ENCODE measurements at places on chromosomes 5 and 9.

GRCh38 chr5:135223891-135224625 lies 175.0 kb downstream of the MACROH2A1 start:
- no peak for DNase-seq

DNA sequence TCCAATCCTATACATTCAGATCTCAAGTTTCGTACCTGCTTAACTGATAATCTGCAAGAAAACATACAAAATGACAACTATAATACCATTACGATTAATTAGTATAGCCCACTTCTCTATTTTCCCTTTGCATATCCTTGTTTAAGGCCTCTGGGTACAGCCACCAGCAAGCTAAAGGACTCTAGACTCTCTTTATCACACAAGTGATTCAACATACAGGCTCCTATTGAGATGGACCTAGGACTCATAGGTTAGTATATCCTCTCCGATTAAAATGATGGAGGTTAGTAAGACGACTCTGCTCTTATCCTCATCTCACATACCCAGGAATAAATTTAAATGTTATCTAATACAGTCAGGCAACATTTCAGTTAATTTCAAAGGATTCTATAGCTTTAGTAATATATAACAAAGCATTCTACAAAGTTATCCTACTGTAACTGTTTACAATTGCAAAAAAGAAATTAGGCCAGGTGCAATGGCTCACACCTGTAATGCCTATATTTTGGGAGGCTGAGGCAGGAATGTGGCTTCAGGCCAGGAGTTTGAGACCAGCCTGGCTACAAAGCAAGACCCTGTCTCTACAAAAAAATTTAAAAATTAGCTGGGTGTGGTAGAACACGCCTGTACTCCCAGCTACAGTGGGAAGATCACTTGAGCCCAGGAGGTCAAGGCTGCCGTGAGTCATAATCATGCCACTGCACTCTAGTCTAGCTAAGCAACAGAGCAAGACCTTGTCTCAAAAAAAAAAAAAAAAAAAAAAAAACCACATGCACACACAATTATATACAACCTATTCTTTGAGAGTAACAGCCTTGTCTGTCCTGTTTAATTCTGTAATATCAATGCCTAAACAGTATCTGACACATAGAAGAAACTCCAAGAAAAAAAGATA lies 15.4 kb downstream of the HAUS6 start:
- DNase-seq, result no peak

GRCh38 chr5:168055961-168056360 lies 235.5 kb upstream of the WWC1 start:
- DNase-seq, result no peak

DNA sequence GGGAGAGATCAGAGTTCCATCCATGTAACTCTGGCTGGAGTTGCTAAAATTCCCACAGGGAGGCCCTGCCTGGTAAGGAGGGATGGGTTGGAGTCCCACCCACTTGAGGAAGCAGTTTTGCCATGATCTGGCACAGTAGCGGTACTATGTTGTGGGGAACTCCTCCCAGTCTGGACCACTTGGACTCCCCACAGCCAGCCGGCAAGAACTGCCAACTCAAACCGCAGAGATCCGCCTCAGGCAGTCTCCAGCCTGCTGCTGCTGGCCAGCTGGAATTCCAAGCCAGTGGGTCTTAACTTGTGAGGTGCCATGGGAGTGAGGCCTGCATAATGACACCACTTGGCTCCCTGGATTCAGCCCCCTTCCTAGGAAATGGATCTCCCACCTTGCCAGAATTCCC lies 151.9 kb downstream of the NDUFS4 start:
- no peak for DNase-seq

DNA sequence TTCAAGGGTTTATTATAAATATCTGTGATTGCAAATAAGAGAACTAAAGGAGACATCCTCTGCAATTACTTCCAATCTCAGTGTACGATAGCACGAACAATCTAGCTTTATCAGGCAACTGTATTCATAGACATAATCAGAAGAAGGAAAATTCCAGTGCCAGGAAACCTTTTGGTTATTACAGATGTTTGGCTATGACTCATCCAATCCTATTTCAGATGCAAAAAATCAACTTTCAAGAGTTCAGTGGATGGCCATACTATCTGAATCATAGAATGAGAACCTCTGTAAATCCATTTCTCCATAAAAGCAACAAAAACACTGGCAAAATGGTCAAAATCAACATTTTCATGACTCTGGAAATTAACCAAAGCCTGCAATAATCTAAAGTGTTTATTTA lies 37.9 kb downstream of the GAS1 start:
- no peak for DNase-seq

DNA sequence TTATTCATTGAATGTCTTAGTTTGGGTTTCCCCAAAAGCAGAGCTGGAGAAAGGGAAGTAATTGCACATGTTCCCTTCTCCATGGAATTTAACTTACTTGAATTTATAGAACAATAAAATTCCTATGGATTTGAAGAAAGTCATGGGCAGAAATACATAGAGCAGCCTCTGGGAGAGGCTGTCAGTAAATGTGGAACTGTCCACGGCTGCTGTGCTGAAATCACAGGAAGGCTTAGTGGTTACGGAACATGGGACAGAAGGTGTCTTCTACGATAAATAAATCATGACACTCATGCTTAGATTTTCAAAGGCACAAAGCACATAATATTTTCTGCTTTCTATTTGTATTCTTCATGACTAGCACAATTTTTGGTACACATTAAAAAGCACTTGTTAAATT lies 440.6 kb upstream of the IZUMO3 start:
- DNase-seq, result no peak

Measured in iPS DF 6.9 (cell line).